ENCODE measurements at places on chromosomes 1 and 21.

DNA sequence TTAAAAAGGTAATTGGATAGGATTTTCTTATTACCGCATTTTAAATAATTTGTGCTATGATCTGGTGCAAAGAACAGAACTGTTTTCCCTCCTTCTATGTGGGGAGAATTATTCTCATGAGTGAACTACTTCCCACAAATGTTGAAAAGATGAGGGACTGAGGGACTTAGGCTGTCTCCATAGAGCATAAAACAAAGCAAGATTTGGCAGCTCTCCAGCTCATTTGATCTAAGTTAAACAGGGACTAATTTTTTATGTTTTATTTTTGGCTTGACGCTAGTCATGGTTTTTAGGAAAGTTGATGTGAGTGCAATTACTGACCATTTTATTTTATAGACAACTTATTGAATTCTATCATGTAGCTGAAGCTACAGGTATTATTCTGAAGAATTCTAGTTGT, 362.3 kb downstream of the HLX start:
- DNase-seq = no peak

GRCh38 chr21:44530221-44530902, 9.6 kb downstream of the KRTAP10-1 start:
- DNase-seq = no peak

- DNase-seq = peak; percentile 89
Measured at GRCh38 chr1:23169727-23170335, 1.2 kb upstream of the LUZP1 start.

DNA sequence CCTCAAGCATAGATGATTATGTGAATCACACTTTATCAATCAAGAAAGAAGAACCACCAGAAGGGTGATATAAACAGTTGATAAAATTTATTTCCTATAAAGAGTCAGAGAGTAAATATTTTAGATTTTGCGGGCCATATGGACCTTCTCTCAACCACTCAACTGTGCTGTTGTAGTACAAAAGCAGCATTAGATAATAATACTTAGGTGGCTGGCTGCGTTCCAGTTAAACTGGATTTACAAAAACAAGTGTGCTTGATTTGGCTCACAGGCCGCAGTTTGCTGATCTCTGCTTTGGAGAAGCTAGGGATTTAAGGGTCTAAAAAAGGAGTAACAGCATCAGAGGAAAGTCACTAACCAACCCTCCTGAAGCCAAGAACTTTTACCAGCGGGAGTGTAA, 1406.0 kb downstream of the KCNT2 start:
- no peak for DNase-seq

DNA sequence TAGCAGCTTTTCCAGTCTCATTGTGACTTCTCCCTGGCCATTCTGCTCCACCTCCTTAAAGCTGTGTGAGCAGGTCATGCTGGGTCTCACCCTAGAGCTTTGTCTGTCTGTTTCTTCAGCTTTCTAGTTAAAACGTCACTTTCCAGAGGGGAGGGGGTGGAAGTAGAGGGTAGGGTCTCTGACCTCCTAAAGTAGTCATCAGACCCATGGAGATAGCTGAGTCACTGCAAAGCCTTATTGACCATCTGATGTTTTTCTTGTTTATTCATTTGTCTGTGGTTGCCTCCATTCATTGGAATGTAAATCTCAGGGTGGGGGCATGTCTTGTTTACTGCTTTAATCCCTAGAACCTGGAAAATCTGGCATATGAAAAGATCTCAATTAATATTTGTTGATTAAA, 52.7 kb downstream of the ELF3 start:
- DNase-seq = no peak

- DNase-seq = peak; percentile 93
Measured at GRCh38 chr1:26744075-26744959, 43.4 kb upstream of the PIGV start.

DNA sequence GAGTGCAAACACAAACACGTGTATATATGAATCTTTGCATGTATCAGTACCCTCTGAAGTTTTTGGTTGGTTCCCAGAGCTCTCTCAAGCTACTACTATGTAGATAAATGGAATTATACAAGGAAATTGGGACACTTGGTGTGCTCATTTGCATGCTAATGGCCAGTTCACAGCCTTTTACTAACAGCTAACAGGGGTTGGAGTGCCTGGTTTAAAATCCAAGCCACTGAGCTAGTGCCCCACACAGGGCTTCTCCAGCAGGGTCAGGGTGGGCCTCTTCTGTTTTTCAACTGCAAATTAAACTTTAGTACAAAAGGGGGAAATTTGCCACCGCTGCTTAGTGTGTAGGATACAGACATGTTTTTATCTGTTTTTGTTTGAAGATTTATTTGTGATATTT, 121.0 kb downstream of the ATP5PO start:
- DNase-seq = no peak

GRCh38 chr1:150256198-150256553, 1.4 kb upstream of the CA14 start:
- DNase-seq = no peak

GRCh38 chr1:204974327-204974726, 68.7 kb upstream of the CNTN2 start:
- no peak for DNase-seq

DNA sequence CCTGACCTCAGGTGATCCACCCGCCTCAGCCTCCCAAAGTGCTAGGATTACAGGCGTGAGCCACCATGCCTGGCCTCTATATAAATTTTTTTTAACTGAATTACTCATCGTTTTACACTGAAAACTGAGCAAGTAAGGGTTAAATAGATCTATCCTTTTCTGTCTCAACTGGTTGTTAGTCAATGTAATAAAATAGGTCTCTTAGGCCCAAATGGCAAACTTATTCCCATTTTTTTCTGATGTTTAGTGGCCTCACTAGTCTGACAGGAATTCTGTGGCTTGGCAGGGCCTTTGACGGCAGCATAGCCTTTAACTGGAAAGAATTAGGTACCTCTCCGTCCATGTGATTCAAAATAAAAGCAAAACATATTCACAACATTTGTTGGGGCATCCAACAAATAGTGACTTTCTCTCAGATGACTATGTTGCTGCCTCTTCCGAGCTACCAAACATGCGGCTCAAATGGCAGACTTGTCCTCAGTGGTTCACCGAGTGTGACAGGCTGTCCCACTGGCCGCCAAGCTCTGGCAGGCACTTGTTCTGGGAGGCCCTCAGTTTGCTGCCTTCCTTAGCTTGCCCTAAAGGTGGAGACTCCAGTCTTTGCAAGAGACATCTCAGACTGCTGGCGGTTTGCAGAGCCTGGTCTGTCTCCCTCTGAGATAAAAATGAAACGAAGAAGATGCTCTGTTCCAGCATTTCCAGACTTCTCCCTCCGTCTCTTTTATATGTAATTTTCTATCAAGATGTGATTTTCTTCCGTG, 17.4 kb downstream of the ATP1A4 start:
- no peak for DNase-seq

DNA sequence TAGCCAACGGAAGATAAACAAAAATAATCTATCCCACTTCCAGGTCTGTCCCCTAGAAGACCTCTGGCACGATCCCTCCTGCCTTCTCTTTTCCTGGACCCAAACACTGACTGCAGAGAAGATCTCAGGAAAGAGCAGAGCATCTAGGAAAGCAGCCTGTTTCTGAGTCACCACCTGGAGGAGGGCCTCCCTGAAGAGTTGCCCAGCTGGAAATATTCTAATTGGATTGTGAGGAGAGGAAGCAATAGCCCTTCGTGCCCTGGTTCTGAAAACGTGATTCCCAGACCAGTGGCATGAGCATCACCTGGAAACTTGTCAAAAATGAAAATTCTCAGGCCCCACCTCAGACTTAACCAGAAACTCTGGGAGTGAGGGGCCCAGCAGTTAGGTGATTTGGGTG, 411.1 kb downstream of the SETD4 start:
- no peak for DNase-seq

DNA sequence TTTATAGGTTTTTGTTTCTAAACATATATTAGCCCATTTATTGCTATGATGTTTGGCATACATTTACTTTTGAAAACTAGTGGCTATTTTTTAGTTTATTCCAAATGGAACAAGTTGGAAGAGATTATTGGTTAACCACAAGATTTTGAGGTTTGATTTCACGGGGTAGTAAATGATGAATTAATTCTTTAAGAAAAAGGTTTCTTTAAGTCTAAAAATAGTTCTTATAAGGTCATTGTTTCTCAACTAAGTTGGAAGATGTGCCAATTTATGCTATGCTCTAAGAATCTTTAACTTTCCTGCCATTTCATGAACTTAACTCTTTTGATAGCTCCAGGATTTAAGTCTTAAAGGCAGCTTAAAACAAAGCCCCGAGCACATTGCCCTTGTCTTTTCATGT, 183.8 kb downstream of the LMO4 start:
- DNase-seq = no peak

GRCh38 chr1:109615879-109616278, 3.5 kb downstream of the GNAT2 start:
- DNase-seq = no peak

DNA sequence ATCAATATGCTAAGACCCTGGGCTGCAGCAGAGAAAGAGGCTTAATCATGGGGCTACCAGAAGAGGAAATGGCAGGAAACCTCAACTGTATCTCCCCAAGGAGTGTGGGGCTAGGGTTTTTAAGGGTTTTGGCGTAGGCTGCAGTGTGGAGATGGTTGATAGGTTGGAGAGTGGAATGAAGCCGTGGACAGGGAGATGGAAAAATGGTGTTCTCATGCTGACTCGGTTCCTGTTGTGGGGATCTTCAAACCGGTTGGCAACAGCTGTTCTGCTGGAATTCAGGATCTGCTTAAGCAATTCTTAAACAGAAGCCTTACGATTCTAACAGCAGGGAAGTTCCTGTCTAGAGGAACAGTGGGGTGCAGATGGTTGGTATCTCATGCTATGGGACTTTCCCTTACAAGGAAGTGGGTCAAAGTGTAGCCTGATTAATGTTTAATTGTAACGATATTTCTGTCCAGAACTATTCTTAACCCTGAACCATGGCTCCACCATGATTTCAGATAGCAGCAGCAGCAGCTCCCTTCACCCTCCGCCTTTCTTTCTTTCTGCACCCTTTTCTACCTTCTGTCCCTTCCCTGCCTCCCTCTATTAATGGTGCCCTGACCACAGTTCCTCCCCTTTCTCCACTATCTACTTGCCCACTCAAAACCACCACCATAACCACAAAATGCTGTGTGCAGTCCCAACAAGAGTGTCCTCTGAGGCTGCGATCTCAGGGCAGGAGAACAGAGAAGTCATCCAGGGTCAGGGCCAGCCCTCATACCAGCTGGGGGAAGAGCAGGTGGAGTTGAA, 30.8 kb downstream of the RSPH1 start:
- no peak for DNase-seq

DNA sequence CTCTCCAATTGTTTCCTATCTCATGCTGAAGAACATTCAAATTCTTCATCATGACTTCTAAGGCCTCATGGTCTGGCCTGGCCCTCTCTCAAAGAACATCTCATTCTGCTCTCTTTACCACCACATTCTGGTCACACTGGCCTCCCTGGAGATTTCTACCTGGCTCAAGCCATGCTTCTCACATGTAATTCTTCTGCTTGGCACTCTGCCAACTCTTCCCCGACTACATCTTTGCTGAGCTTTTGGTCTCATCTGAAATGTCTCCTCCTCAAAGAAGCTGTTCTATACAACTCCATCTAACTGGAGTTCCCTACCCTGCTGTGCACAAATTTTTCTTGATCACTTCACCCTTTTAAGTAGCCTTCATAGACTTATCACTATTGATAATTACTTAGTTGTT, 1.4 kb upstream of the TBX19 start:
- DNase-seq = no peak

DNA sequence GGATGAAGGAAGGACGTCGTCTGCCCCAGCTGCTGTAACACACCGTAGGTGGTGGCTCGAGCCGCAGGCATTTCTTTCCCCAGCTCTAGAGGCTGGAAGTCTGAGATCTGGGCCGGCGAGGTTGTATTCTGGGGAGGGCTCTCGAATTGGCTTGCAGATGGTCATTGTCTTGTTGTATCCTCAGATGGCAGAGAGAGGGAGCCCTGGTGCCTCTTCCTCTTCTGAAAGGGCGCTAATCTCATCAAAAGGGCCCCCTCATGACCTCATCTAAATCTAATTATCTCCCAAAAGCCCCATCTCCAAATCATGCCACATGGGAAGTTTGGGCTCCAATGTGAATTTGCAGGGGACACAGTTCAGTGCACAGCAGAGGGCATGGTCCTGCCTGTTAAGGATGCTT, 109.0 kb downstream of the SIK1 start:
- no peak for DNase-seq

DNA sequence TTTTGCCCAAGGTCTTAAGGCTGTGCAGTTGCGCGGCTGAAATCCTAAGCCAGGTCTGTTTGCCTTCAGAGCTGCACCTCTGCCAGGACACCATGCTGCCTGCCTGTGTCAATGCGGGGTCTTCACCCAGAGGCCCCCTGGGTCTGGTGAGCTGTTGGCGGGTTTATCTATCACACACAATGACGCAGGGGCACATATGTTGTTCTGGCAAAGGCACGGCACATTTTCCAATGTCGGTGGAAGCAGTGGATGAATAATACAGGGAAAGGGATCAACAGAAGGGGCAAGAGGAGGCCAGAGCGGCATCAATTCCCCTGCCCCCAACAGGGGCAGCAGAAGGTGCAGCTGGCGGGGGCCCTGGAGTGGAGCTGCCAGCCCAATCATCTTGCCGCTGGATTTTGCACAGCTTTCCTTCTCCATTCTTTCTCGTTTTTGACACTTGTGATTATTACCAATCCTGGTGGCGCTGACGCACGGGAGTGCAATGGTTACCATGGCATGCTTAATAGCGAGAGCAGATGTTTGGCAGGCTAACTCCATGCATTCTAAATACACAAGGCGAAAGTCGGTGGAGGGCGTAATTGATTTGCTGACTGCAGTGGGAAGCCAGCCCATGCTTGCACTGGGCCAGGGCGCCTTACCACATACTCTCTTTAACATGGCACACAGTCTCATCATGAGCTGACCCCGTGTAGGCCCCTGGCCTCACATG, 45.8 kb upstream of the CYP2J2 start:
- DNase-seq = no peak

- no peak for DNase-seq
Measured at GRCh38 chr1:163144418-163144817, 58.3 kb downstream of the RGS5 start.

DNA sequence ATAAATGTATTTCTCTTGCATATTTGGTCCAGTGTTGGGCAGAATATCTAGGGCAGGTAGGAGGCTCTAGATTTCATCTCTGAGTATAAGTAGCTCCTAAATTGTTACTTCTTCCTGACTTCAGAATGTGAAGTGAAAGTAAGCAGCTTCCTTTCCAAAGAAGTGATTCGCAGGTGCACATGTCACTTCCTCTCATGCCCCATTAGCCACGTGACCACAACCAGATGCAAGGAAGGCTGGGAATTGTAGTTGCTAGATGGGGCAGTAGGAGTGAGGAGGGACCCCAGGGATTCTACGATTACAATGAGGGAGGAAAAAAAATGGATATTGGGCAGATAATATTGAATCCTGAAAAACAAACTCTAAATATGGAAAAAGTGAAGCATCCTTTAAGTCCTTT, 113.2 kb upstream of the CYYR1 start:
- peak; percentile 66 for DNase-seq

DNA sequence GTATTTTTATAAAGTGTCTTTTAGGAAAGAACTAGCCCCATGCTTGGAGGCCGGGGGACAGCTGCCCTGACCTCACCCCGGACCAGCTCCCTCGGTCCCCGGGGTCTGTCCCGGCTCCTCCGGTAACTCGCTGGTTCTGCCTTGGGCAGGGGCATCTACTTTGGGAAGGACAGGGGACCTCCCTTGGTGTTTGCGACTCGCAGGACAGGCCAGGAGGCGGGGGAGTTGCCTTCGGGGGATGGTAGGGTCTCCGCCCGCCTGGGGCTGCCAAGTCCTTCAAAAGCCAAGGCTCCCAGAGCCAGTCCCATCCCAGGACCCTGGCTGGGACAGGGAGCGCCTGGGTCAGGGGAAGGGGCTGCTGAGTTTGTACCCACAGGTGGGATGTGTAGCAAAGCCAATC, 157.9 kb downstream of the PEX14 start:
- peak; percentile 44 for DNase-seq

- DNase-seq = peak; percentile 33
Measured at GRCh38 chr1:5744341-5744740, 247.9 kb downstream of the NPHP4 start.

All from spleen (tissue), 13 donors.